Stimulated activated CD8-positive, alpha-beta memory T cell treated with anti-CD3 and anti-CD28 coated beads, Interleukin-4, amount 100 ng/mL, for 1 hour (primary cell): ENCODE measurements at places on chromosomes 4 and X.

GRCh38 chrX:53280331-53281320 is 758 bp downstream of the IQSEC2 start:
- no peak for DNase-seq

DNA sequence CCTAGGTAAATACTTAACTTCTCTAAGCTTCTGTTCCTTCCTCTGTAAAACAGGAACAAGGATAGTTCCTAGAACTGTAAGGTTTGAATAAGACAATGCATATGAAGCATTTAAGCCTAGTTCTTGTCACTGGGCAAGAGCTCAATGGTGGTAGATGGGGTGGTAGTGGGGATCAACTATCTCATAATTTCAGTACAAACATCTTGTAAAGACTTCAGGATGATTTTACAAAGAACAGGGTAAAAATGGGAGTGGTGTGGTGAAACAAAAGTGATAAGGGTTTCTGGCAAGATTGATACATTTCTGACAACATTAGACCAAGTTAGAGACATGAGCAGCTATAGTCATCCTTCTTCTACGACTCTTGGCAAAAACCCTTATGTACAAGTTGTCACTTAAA is 137.8 kb downstream of the SCFD2 start:
- DNase-seq, result no peak

- DNase-seq, result no peak
These were observed 3.1 kb upstream of the SETD7 start for GRCh38 chr4:139559089-139559479.

- no peak for DNase-seq
These were observed 9.0 kb upstream of the PRSS48 start for GRCh38 chr4:151267822-151268535.

DNA sequence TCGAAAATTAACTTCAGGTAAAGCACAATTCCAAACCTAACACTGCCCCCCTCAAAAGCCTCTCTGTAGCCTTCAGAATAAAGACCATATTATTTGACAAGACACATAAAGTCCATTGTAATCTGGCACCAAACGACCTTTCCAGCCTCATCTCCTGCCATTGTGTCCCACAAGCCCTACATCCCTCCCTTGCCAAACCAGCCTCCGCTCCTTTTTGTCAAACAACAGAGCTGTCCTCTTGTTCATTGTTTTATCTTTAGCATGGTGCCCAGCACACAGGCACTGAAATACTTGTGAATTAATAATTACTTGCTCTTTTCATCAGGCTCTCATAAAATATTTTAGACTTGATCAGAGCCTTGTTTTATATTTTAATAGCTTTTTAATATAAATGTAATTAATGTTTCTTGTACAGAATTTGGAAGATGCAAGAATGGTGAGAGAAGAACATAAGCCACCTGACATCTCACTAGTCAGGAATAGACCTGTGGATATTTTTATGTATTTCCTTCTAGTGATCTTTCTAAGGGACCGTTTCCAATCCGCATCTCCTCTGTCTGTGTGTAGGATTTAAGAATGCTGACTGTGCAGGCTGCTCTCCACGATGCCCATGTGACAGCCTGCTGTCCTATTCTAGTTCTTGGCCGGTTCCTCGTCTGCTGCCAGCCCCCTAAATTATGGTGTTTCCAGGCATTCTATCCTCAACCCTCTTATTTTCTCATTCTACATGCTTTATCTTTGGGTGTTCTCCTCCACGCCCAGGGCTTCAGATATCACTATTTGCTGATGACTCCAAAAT is 3.0 kb upstream of the IRF2 start:
- no peak for DNase-seq

GRCh38 chr4:108891896-108892590 is 129.2 kb upstream of the ETNPPL start:
- DNase-seq, result no peak

GRCh38 chr4:156560701-156561100 is 410.9 kb downstream of the PDGFC start:
- no peak for DNase-seq

DNA sequence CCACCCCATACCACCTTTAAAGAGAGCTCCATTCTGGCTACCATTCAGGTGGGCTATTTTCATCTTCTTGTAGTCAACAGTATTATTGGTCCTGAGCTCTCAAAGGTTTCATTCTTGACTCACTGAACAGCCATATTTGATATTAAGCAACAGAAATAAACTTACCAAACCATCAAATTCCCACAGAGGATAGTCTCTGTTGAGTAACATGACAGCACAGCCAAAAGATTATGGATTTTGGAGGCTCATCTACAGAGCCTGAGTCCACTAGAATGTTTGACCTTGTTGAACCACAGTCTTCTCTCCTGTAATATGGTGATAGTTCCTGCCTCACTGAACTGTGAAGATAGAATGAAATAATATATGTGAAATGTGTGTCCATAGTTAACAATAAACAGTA is 276.3 kb upstream of the LDB2 start:
- no peak for DNase-seq

DNA sequence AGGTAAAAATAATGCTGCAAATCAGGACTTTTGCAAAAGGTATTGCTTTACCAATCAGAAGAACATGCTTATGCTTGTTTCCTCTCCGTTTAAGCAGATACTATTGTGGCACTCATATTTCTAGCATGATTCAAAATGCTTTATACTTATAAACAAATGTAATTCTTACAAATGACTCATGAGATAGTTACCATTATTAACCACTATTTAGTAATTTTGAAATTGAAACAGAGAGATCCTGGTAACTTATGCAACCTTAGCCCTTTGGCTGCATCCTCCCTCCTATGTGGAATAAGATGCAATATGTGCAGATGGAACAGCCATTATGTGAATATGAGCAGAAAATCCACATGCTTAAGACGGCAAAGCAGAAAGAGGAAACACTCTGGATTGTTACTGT is 164.7 kb downstream of the PCDH18 start:
- DNase-seq, result no peak

DNA sequence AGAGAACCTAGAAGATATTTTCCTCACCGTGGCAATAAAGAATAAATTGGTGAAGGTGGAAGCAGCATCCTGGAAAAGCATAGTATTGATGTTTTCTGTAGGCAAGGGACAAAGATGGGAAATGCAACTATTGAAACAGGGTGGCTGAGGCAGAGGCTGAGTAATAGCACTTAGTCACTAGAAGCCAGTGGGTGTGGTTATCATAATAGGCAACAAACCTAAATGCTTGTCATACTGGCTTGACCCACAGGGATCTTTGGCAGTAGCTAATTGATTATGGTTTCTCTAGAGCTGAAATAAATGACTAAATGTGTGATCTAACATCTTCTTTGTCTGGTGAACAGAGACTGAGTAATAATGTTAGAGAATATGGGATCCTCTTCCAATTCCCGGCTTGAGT is 353.6 kb upstream of the RPS6KA3 start:
- DNase-seq, result no peak

DNA sequence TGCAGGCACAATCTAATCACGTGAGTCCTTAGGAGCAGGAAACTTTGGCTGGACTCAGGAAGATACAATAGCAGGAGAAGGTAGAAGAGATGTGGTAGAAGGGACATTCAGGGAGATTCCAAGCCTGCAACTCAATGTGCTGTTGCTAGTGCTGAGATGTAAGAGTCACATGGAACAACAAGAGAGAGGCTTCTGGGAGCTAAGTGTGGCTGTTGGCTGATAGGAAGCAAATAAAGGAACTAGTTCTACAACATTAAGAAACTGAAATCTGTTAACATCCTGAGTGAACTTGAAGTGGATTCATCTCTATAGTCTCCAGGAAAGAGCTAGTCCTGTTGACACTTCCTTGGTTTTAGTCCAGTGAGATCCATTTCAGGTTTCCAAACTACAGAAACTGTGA is 1207.4 kb downstream of the ADGRL3 start:
- no peak for DNase-seq

DNA sequence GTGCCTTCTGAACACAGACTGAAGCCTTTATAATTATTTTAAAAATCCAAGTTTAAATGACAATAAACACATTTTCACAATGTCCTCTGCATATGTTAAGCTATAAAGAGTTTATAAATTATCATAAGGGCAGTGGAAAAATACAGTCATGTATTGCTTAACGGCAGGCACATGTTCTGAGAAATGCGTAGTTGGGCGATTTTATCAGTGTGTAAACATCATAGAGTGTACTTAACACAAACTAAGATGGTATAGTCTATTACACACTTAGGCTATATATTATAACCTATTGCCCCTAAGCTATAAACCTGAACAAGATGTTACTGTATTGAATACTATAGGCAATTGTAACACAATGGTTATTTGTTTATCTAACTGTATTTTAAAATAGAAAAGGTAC is 254.7 kb downstream of the GABRG1 start:
- DNase-seq, result no peak

- DNase-seq, result no peak
These were observed at the start of the genes SATL1 and ZNF711 for GRCh38 chrX:85243761-85244449. Gene SATL1 (minus strand): TSS chrX:85243779. CDS start chrX:85108968, 134,811 bp downstream. Gene ZNF711 (plus strand): TSS chrX:85243991. CDS start chrX:85247573, 3,582 bp downstream.

DNA sequence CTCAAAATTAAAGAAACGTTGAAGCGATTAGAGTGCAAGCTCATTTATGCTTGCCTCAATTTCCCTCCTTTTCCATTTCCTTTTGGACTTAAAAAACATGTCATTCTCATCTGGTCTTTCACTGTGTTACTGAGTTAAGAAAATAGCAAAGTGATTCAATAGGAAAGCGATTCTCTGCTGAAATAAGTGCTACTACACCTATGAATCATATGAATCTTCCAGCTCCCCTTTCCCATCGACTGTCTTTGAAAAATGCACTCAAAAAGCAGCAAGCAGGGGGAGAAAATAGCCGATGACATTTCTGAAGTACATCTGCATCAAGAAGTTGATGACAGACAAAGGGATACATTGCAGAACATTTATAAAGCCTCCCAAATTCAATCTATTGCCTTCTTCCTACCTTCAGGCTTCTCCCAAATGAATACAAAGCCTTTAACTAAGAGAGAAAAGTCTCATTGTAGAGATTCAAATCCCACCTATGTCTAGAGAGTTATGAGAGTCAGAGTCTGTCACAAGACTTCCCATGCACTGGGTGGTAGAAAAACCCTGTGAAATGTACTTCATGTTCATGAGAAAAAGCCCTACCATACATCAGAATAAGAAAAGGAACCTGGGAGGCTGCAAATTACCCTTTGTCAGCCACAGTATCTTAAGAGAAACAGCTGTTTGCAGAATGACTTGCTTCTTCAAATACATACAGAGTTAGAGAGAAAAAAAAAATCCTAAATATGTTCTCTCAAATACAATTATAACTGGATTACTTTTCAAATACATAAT is 78.9 kb downstream of the MBNL3 start:
- DNase-seq, result no peak

DNA sequence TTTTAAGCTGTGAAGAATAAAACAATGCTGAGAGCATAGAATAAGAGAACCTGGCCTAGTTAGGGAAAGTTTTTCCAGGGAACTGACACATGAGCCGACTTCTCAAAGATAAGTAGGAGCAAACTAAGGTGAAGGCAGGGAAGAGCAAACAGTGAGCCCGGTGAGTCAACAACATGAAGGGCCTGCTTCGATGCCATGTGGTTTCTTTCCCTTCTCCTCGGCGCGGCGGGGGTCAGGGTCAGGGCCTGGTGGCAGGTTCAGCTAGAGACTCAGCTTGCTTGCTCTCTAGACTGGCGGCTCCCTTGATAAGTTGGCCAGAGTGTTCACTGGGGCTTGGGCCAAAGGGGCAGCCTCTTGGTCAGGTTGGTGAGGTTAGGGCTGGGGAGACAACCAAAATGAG is 81.1 kb downstream of the DLG3 start:
- DNase-seq, result no peak

GRCh38 chr4:119212964-119213606 is 572 bp downstream of the USP53 start:
- peak; percentile 33 for DNase-seq

DNA sequence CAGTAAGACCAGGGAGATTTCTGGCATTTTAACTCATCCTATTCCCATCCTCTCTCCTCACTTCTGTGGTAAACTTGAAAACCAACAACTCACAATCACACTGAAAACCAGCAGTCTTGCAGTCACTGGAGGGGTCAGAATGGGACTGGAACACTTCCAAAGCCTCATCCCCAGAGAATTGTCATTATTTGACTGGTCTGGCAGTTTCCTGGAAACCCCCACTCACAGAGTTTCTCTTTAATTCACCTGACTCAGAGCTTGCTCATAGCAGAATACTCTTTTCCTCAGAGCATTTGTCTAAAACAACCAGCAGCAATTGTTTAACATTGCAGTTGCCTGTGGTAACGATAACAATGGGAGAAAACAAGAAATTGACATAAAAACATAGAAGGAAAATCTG is 7.3 kb upstream of the RAB9B start:
- no peak for DNase-seq

DNA sequence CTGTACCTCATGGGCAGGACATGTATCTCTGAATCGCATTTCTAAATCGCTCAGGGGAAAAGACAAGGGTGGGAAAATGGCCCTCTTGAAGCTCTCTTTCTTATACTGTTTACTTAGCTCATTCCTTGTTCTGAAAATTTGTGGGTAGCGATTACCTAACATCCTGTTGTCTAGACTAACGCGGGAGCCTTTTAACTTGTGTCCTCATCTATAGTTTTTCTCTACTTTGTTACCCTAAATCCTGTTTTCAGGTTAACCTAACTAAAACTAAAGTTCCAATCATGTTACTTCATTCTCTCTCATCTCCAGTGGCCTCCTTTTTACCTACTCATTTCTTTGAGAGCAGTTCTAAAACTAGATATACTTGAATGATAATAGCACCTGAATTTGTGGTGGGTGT is 45.0 kb downstream of the SNX25 start:
- no peak for DNase-seq

DNA sequence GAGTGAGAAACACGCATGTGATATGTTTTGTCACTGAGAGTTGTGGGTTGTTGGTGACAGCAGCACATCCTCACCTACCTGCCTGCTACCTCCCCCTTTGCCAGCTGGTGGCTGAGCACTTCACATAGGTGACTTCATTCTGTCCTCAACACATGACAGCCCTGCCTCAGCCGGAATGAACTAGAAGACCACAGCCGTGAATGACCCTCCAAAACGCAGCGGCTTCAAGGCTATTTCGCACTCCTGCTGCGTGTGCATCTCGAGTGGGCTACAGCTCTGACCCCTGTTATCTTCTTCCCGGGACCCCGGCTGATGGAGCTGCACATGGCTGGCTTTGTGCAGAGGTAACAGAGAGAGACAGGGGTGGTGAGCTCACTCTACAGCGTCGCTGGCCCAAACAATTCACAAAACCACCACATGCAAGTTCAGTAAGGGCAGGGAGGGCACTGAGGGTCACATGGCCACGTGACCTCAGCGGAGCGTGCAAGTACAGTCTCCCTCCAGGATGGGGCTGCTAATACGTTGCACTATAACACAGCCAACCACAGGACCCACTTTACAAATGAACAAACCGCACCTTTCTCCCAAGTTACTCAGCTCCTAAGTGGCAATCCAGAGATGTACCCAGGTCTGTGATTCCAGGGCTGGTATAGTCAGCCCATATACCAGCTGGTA is 6.3 kb upstream of the PPP2R2C start:
- no peak for DNase-seq
